Stimulated activated CD4-positive, alpha-beta T cell treated with anti-CD3 and anti-CD28 coated beads, Interleukin-15, amount 100 ng/mL, for 48 hours (primary cell): ENCODE measurements at places on chromosomes 16 and 17.
A peak's percentile ranks its signal among the peaks of the same experiment; 100 is the strongest.

DNA sequence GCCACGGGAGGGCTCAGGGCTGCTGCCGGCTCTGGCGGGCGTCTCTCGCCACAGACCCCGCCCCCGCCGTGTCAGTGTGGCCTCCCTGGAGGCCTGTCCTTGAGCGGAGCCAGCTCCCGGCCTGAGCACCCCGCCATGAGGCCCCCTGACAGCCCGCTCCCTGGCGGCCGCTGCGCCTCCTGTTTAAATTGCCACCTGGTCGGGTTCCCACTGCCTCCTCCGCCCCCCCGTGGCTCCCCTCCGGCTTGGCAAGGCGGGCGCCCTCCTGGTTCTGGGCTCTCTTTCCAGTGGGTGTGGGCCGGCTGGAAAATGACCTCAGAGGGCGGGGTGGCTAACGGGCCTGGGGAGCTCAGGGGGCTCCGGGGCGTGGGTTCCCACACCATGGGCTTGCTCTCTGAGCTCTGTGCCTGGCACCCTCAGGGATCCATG is 42.1 kb upstream of the SSTR5 start:
- DNase-seq: no peak

GRCh38 chr16:25110387-25110947 is 1.1 kb upstream of the LCMT1 start:
- peak; percentile 35 for DNase-seq

DNA sequence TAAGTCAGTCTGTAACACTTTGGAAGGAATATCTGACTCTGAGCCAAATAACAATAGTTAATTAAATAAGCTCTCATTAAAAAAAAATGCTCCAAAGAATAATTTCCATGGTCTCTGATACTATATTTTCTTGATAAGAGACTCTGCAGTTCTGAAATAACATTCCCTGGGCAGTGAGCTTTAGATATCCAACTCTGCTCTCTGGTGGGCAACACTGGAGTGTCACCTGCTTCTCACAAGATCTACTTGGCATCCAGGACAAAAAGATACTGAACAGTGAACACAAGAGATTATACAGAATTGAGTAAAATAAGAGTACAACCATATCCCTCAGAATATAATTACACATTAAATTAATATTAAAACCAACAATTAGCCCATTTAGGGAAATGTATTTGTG is 13.7 kb downstream of the BLMH start:
- no peak for DNase-seq

DNA sequence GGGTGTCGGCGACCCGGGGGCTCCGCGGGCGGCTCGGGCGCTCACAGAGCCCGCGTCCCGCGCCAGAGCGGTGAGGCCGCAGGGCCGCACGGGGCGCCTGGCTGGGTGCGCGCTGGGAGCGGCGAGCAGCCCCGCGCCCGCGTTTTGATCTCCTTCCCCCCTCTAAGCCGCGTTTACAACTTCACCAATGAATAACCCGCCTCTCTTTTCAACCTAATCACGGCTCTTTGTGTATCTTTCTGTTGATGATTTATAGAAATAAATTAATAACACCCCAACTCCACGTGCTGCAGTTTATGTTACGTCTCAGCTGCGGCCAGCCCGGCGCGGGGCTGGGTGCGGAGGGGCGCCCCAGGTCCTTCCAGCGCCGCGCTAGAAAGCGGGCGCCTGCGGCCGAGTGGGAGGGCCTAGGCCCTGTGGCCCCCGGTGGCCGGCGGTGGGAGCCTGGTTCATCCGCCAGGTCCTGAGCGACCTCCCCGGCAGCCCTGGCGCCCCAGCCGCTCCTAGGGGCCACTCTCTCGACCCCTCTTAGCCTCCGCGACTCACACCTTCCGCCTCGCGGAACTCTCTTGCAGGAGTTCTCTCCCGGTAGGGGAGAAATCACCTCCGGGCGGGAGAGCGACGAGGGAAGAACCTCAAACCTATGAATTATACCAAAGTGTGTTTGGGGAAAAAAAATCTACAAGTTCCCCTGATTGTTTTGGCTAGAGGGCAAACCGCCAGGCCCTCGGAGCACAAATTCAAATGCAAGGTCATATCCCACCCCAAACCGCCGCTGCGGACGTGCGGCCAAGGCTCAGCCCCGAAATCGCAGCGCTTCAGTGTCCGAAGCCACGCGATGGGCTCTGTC is 1.9 kb downstream of the HNF1B start:
- DNase-seq: no peak

GRCh38 chr17:73042809-73043685 is 49.4 kb downstream of the SLC39A11 start:
- DNase-seq: no peak

DNA sequence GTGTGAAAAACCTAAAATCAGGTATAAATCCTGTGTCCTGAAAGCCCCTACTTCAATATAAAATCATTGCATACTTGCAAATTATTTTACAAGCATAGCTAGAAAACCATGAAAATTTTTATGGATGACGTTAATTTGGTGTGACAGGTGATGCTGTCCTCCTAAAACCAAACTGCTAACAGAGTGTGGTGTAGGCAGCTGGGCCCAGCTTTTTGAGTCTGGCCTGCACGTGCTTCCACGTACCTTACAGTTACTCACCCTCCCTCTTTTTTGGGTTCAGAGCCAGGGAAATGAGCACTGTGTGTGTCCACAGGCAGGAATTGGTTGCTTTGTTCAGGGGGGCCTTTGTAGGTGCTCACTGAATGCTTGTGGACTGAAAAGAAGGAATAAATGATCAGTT is 36.4 kb downstream of the CLEC16A start:
- no peak for DNase-seq

DNA sequence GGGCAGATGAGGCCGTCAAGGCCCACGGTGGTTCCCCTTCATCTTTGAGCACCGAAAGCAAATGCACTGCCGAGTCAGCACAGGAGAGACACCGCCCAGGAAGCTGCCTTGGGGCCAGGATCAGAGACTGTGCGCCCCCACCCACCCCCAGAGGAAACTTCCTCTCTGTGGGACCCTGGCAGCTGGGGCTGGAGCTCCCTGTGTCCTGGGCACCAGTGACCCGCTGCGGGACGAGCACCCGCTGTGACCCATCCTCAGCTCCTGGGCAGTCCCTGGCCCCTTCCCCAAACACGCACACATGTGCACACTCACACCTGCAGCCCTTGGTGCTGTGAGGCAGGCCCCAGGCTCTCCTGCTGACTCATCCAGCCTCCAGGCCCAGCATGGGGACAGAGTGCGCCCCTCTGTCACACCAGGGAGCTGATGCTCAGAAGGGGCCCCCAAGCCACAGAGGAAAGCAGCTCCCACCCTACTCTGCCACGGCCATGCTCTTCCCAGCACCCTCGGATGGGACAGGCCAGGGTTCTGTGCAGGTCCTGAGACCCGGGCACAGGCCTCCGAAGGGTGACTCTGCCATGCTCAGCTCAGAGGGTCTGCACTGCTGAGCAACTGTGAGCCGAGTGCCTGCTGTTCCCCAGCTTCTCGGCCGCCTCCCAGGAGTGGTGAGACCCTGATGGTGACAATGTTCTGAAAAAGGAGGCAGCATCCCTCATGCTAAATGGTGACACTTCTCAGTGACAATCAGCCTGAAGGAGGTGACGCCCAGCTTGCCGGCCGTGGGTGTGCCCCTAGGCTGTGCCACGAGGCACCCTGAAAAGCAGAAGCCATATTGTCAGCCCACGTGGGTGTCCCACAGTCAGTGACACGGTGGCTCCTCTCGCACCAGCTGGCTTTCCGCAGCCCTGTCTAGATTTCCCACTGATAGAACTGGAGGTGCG is 3.6 kb downstream of the PIEZO1 start:
- DNase-seq: no peak

DNA sequence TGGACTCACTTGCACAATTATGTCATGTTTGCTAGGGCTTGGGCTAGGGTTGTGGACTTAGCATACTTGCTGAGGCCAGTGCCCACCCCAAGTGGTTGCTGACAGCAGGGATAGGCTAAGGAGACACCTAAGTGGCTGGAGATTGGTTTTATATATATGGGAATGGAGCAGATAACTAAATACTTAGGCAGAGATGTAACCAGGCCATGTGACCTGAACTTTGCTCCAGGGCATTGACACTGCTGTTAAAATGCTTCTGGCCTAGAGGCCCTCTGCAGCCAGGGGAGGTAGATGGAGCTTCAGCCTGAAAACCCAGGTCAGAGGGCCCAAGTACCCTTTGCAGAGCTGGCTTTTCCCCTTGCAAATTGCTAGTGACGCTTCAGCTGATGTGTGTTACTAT is 1.4 kb upstream of the ITGB3 start:
- no peak for DNase-seq

DNA sequence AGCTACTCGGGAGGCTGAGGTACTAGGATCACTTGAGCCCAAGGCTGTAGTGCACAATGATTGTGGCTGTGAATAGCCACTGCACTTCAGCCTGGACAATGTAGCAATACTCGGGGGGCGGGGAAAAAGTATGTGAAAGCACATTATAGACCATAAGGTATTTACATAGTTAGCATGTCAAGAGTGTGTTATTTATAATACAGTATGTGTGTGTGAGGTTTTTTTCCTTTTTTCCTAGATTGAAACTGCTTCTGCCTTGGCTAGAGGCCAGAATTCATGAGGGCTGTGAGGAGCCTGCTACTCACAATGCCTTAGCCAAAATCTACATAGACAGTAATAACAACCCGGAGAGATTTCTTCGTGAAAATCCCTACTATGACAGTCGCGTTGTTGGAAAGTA is 30.5 kb downstream of the PTRH2 start:
- no peak for DNase-seq

- no peak for DNase-seq
These were observed 24.0 kb downstream of the TNRC6A start for GRCh38 chr16:24753437-24753836.

- DNase-seq: no peak
These were observed 18.6 kb upstream of the CLTC start for GRCh38 chr17:59601130-59601529.

DNA sequence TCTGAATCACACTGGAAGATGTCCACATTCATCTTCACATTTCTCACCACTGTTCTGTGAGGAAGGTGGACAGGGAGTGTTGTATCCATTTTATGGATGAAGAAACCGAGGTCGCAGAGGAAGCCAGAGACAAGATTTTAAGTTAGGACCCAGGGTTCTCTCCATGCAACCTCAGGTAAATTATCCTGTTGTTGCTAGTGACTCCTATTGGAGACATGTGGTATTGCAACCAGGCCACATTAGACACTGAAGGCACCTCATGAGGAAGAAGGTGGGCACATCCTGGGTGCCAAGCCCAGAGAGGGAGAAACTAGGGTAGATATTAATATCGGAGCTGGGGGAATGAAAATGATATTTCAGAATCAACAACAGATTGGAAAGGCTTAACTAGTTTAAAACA is 8.5 kb upstream of the WNT9B start:
- no peak for DNase-seq

DNA sequence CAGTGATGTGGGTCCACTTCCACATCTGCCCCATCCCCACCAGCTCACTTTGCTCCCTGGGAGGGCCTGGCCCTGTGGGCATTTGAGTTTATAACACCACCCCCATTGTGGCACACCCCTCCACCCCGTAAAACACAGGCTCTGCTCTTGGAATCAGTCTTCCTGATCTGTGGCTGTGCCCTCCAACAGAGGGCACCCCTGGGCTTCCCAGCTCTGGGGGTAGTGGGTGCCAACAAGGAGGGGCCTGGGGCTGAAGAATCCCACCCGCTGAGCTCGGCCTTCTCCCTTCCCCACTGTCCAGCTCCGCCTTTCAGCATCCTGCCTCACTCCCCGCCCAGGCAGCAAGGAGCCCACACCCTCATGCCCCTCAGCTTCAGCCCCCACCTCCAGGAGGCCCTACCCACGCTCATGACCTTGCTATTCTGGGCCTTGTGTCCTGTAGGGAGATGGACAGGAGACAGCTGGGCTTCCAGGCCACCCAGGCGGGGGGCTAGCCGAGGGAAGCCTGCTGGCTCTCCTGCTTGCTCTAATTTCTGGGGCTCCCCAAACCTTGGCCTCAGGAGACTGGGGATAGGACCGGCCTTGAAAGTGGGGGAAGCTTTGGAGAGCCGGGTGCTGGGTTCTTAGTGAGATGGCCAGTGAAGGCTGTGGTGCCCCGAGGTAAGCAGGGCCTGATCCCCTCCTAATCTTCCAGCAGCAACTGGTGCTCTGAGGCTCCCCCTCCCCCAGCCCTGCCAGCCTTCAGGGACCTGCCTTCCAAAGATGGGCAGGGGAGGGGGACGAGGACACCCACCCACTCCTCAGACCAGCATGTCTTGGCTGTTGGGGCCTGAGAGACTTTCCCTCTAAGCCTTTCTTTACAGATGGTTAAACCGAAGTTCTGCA is 2.9 kb upstream of the ATP2A1 start:
- DNase-seq: no peak

GRCh38 chr17:13725288-13725990 is 123.7 kb upstream of the HS3ST3A1 start:
- no peak for DNase-seq

DNA sequence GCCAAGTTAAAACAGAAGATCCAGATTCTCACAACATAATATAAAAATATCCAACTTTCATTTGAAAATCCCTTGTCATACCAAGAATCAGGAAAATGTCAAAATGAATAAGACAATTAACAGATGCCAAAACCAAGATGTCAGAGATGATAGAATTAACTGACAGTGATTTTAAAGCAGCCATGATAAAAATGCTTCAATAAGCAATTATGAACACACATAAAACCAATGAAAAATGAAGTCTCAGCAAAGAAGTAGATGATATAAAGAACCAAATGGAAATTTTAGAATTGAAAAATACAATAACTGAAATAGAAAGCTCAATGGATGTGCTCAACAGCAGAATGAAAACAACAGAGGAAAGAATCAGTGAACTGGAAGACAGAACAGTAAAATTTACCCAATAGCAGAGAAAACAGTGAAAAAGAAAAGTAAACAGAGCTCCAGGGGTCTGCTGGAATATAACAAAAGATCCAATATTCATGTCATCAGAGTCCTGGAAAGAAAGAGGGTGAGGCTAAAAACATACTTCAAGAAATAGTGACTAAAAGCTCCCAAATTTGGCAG is 35.1 kb downstream of the SHCBP1 start:
- DNase-seq: no peak

DNA sequence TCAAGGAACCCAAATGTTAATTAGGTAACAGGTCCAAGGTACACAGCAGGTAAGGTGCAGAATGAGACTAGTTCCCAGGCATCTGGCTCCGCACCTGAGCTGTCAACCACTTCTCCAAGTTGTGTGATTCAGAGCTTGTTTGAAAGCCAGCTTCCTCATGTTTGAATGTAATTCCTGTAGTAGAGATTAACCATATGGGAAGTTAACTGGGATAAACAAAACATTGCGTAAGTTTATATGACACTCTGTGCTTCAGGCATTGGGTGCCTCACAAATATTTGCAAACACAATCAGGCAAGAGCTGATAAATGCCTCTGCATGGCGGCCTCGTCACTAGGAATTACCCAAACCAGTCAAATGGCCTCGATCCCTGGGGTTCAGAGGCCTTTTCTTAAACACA is 27.9 kb upstream of the CPHXL start:
- no peak for DNase-seq

- no peak for DNase-seq
These were observed 14.0 kb downstream of the C16orf74 start for GRCh38 chr16:85736921-85737320.

DNA sequence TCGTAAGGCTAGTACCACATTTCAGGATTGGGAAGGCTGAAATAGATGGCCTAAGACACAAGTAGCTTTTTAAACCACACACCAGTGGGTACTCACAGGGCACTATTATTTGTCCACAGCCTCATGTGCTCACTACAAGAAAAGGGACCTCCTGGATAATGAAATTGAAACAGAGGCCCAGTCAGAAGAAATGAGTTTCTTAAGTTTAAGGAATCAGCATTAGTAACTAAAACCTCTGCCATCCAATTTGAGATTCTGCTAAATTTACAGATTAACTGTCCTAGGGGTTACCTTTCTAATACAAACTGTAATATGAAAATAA is 3.0 kb downstream of the USP7 start:
- no peak for DNase-seq
